Esophagus mucosa (tissue), 1 donor: ENCODE measurements at places on chromosomes 13 and 19. TPM values are rescaled to one million over a fixed set of nuclear protein-coding genes. Genes with fewer than 3 reads are reported as not detected.

GRCh38 chr13:107069108-107069776 is 501.3 kb upstream of the ARGLU1 start:
- no peak for ATAC-seq

DNA sequence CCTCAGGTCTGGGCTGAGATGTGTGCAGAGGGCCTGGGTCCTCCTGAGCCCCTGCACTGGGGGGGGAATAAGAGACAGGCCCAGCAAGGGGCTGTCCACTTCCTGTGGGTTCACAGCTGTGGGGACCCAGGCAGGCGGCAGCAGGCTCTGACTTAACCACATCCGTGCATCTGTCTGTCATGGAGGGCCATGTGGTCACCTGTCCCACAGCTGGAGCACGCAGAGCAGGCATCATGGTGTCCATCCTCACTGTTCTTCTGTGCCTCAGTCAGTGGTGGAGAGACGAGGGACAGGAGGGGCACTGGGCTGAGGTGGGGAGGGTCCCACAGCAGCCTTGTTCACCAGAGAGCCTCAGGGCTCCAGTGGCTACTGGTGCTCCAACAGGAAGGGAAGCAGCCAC is 16.3 kb upstream of the KIR3DL3 start:
- no peak for ATAC-seq

DNA sequence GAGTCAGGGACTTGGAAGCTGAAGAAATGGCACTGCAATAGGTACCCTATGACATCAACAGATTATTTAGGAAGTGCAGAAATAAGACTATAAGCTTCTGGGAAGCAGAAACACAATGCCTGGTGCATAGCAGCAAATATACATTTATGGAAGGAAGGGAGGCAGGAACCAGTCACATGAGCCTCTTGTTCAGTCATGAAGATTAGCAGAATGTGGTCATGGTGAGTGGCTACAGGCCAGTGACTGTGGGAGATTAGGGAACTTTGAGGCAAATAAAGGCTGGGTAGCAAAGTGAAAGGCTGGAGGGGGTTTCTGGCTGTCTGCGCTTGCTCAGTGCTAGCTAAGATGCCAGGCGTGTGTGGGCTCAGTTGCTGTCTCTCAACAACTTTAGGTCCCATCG is 96.3 kb downstream of the EPSTI1 start:
- ATAC-seq: no peak

DNA sequence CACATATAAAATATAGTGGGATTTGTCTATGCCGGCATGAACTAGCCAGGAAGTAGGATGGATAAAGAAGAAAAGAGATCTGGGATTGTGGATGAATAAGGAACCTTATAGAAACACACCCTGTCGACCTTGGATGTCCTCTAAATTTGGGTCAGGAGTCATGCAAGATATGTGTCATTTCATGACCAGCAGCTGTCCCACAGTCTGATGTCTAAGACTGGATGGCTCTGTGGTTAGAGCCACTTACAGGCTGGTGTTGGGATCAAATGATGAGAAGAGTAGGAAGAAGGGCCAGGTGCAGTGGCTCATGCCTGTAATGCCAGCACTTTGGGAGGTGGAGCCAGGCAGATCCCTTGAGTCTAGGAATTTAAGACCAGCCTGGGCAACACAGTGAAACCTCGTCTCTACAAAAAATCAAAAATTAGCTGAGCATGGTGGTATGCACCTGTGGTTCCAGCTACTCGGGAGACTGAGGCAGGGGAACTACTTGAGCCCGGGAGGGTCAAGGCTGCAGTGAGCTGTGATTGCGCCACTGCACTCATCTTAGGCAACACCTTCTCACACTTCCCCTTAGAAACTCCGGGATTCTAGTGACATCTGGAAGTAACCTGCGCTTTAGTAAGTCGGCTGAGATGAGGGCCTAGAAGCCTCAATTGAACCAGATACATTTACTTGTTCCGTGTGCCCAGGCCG is 30.8 kb downstream of the TMED1 start:
- no peak for ATAC-seq

DNA sequence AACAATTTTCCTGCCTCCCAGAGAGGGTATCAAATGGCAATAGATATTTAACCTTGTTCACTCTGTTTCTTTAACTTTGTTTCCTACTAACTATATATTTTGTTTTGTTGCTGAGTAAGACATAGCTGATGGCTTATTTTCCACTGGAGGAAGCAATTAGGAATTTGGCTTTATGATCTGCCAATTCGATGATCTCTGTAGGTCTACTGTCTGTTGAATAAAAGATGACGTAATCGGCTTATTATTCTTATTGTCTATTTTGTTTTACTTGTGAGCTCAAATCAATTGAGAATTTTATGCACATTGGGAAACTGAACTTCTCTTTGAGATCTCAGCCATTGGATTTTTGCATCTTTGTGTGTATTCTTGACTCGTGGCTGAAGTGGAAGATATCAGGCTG is 862.6 kb downstream of the EFNB2 start:
- no peak for ATAC-seq

DNA sequence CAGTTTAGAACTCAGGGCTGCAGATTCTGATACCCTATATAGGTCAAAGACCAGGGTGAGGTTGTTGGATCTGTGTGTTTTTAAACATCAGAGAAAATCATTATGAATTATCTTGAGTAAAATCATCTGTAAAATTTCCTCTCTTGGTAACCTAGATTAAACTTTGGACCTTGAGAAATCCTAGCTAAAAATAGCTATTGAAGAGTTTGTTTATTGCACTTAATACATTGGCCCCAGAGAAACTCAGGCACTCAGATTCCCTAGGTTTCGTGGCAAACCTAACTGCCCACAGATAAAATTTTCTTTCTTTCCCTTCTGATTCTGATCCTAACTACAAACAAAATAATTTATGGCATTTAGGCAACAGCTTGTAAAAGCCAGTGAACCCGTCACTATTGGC is 102.3 kb downstream of the GPC6 start:
- no peak for ATAC-seq

DNA sequence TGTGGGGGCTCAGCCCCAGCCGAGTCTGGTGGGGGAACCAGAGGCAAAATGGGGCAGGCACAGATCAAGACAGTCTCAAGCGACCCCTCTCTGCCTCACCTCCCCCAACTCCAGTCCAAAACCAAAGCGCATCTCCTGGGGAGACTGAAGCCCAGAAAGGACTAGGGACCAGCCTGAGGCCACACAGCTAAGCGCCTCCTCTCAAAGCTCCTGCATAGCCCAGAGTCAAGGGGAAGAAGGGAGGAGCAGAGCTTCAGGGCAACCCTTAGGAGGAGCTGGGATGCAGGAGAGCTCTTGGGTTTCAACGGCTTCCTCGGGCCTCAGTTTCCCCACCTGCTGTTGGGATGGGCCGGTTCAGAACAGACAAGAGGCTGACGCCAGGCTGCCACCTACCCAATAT is 19.9 kb upstream of the SEMA6B start:
- ATAC-seq: no peak

DNA sequence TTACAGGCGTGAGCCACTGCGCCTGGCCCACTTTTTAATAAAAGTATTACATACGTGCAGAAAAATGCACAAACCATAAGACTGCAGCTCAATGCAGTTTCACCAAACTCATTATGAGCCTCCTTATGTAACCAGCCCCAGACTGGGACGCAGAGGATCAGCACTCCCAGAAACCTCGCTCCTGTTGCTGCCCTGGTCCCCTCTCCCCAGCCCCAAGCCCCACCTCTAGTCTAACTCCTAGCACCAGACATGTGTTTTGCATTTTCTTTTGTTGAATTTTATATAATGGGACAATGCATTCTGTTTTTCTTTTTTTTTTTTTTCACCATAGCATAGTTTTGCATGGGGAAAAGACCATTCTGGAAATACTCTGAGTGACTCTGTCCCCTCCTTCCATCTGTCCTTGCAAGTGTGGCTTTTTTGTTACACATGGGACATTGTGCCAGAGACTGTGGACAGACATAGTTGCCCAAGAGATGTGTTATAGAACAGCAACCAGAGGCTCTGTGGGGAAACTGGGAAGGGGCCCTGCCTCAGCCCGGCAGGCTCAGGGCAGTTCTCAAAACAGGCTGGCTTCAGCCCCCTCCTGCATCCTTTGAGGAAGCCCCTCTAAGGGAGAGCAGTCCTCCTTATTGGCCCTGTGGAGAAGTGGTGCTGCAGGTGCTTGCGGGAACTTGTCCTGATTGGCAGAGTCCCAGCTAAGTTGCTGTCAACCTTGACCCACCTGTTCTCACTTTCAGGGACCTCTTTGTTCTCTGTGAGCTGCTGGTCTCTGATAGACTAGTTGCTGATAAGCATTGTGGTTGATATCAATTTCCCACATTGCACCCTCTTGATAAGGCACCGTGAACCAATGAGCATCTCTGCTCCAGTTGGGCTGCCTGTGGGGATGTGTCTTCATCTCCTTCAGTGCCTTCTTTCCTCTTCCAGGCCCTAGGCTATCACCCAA is 13.8 kb upstream of the OLFM4 start:
- ATAC-seq: no peak

Gene IL12RB1
- 0.36 TPM for total RNA-seq

Gene ZNF536
- 0.20 TPM for total RNA-seq

Gene FBL
- 294 TPM for total RNA-seq

Gene KIR2DL4
- not detected for total RNA-seq

Gene BRSK1
- 0.28 TPM for total RNA-seq

Gene FFAR1
- total RNA-seq: not detected

Gene WTIP
- 2.7 TPM for total RNA-seq
